ENCODE measurements at places on chromosomes 5 and 9. TPM values are rescaled to one million over a fixed set of nuclear protein-coding genes. Genes with fewer than 3 reads are reported as not detected.
A peak's percentile ranks its signal among the peaks of the same experiment; 100 is the strongest.

DNA sequence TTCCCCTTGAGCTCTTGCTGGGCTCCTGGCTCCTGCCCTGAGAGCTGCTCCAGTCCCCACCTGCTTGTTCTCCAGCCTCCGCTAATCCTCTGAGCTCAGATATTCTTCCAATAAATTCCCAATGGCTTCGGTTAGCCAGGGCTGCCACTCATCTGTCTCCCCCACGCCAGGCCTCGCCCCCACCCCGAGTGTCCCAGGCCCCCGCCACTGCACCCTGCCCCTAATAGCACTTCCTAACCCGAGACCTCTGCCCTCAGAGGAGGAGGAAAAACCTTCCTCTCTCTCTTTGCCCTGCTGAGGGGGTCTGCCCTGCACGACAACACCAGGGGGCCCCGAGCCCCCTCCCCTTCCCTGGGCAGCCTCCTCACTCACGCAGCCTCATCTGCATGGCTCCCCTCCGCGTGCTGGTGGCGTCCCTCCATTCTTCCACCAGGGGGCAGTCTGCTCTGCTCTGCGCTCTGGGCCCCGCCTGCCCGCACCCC is 5.4 kb upstream of the LCN15 start:
- DNase-seq = no peak

GRCh38 chr9:90805006-90805996 is 3.7 kb downstream of the SYK start:
- no peak for DNase-seq

DNA sequence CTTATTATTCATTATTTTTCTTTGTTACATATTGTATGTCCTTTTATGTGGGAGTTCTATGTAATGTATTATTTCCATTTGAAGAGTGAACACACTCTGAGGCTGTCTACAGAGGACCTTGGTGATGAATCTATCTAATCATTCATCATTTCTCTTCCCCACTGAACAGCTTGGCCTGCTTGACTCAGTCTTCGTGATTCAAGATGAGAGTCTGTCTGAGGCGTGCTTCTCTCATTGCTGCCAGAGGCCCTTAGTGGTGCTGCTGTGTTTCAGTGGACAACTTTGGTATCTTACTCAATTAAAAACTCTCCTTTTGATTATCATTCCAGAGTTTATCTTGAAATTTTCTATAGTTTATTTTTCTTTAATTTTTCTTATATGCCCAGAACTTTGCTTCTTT is 318.1 kb upstream of the DAB2 start:
- no peak for DNase-seq

- peak; percentile 94 for DNase-seq
These were observed 21.2 kb downstream of the GSN start for GRCh38 chr9:121289026-121289771.

Gene SLC34A1
- total RNA-seq = not detected

- no peak for DNase-seq
These were observed 24.3 kb upstream of the PRRC1 start for GRCh38 chr5:127492854-127493738.

Gene FBXL7
- total RNA-seq = 27.4 TPM

GRCh38 chr5:159005062-159005461 is 94.7 kb downstream of the EBF1 start:
- DNase-seq = no peak

Gene FOXD4L5
- total RNA-seq = not detected

- no peak for DNase-seq
These were observed 13.4 kb downstream of the AK8 start for GRCh38 chr9:132864691-132865090.

GRCh38 chr9:93947409-93948070 is 7.6 kb downstream of the BARX1 start:
- DNase-seq = no peak

DNA sequence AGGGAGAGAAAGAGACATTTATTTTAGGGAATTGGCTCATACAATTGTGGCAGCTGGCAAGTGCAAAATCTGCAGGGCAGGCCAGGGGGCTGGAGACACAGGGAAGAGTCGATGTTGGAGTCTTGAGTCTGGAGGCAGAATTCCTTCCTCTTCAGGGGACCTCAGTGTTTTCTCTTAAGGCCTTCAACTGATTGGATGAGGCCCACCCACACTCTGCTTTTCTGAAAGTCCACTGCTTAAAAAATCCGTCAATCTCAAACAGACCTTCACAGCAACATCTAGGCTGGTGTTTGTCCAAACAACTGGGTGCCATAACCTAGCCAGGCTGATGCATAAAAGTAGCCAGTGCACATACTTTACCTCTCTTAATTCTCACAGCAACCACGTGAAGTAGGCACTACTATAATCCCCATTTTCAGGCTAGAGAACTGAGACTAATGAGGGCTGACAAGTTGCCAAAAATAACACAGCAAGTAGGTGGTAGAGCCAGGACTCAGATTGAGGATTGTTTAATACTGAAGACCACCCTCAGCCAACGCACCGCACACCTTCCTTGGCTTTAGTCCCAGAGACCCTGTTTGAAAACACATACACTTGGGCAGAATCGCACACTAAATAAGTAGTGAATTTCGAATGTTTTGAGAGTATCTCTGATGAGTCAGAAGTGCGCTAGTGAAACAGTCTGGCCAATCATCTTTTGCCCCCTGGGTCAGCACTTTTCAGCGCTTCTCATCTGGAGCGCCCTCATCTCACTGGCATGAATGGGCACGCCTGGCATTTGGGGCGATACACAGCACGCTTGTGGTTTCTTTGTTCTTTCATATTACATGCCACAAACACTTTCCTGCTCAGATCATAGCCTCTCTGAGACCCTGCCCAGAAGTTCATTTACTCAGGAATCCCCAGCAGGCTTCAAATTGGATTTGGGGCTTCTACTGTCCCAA is 591.4 kb downstream of the CCDC171 start:
- DNase-seq = no peak

Gene TMEFF1
- 0.50 TPM for total RNA-seq

DNA sequence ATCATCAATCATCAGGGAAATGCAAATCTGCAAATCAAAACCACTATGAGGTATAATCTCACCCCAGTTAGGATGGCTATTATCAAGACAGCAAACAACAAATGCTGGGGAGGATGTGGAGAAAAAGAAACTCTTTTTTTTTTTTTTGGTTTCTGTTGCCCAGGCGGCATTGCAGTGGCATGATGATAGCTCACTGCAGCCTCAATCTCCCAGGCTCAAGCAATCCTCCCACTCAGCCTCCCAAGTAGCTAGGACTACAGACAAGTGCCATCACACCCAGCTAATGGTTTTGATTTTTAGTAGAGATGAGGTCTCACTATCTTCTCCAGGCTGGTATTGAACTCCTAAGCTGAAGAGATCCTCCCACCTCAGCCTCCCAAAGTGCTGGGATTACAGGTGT is 5.4 kb upstream of the CNTRL start:
- no peak for DNase-seq

- DNase-seq = peak; percentile 72
These were observed 92.6 kb upstream of the MVB12B start for GRCh38 chr9:126233913-126234525.

DNA sequence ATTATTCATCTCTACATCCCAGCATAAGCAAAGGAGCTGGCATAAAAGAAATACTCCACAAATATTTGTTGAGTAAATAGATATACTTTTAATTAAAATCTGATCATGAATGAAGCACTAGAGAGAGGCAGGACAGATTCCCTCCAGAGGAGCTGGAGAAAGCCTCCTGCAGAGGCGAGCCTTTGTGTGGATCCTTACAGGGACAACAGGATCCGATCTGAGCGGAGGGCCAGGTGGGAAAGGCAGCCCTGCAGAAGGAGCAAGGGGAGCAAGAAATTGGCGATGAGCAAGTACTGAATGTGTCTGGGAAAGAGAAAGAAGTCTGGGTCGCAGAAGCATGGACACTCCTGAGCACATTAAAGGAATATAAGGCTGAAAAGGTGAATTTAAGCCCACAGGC is 69.4 kb downstream of the EBF1 start:
- DNase-seq = no peak

Gene SPATA31D4
- total RNA-seq = not detected

DNA sequence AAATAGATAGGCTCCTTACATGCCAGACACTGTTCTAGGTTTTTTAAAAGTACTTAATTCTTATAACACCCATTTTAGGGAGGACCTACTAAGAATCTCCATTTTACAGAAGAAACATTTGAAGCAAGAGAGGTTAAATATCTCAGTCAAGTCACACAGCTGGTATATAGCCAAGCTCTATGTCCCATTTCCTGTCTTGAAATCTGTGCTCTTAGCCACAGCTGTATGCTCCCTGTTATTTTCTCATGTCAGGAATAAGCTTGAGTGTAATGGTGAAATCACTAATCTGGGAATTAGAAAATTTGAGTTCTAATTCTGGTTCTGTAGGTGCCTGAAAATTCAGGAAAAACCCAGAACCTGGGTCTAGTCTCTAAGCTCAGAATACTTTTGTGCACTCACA is 208.7 kb downstream of the BRINP1 start:
- DNase-seq = peak; percentile 7

All from esophagus muscularis mucosa (tissue), 4 donors.